ENCODE measurements at places on chromosomes 5 and 9.

GRCh38 chr5:160743027-160743426 lies 109.0 kb downstream of the ATP10B start:
- no peak for DNase-seq

GRCh38 chr5:180050121-180050940 lies 21.2 kb downstream of the RNF130 start:
- DNase-seq, result no peak

DNA sequence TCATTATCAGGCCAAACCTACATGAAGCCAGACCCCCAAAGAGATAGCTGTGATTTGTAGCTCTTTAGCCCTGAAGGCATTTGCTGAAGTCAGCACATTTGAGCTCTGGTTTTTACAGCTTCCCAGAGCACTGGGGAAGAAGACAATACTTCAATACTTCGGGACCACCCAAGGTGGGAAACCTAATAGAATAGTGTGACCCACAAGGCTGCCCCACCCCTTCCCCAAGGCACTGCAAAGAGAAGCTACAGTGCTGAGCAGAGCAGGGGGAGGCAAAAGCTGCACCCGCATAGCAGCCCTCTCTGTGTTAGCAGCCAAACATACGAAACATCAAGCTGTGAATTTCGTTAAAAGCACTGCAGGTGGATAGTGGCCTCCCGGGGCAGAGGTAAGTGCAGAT lies 87.3 kb downstream of the HSD17B3 start:
- no peak for DNase-seq

DNA sequence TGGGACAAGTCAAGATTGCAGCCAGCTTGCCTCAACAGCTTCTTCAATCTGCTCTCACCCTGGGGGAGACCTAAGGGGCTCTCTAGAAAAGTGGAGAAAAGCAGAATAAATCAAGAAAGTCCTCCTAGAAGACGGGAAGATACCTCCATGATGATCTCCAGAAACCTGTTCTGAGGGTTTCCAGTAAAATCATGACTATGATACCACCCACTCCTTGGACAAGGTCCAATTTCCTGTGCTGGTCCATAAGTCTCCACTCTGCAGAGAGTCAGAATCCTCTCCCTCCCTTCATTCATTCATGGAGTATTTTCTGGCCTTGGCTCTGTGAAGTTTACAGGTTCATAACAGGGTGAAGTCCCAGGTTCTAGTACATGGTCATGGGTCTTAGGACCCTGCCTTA lies 168.6 kb downstream of the SLC12A2 start:
- DNase-seq, result no peak

DNA sequence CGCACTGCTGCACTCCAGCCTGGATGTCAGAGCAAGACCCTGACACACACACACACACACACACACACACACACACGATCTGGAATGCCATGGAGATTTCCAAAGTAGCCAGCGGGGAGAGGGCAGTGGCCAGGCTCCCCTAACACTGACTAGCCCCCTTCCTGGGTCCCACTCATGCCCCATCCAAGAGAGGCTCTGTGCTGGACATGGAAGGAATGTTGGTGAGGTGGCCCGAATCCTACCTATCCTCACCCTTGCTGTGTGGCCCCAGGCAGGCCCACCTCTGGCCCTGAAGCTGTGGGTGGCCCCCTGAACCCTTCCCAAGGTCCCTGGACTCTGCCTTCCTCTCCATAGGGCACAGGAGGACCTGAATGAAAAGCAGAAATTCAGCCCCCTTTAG lies 7.3 kb downstream of the BRD3 start:
- DNase-seq, result no peak

- no peak for DNase-seq
These were observed 1072.3 kb downstream of the MAT2B start for GRCh38 chr5:164577742-164578141.

GRCh38 chr5:88765798-88766197 lies 117.2 kb downstream of the MEF2C start:
- DNase-seq, result no peak

- DNase-seq, result no peak
These were observed 5.7 kb downstream of the NAIF1 start for GRCh38 chr9:128061275-128061960.

DNA sequence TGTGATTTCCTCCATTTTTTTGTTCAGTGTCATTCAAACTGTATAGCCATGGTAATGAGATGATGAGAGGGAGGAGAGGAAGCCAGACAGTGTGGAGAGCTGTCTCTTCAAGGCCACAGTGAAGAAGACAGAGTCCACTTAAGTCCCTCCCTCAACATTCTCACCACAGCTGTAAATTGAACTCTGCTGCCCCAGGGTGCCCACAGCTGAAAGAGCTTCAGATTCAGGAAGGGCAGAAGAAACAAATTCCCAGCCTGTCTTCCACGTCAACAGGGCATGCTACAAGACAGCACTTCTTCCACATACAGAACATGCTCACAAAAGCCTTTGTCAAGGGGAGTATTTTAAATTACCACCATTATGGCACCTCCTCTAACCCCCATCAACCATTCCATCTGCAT lies 100.4 kb downstream of the KLHL3 start:
- no peak for DNase-seq

DNA sequence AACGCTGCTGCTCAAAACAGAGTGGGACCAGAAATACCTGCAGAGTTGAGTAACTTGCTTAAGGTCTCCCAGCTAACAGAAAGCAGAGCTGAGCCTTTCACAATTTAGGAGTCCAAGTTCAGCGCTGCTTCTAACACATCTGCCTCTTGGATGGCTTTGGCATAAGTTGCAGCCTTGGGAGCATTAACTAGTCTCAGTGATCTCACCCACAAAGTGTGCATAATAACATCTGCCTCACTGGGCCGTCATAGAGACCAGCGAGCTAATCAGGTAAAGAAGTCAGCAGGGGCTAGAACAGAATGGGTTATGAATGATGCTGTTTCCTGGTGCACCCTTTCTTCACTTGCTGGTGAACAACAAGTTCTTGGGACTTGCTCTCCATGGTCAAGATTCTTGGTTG lies 36.5 kb downstream of the WWC1 start:
- DNase-seq, result no peak

- DNase-seq, result no peak
These were observed 3.7 kb downstream of the CNTLN start for GRCh38 chr9:17138503-17138902.

DNA sequence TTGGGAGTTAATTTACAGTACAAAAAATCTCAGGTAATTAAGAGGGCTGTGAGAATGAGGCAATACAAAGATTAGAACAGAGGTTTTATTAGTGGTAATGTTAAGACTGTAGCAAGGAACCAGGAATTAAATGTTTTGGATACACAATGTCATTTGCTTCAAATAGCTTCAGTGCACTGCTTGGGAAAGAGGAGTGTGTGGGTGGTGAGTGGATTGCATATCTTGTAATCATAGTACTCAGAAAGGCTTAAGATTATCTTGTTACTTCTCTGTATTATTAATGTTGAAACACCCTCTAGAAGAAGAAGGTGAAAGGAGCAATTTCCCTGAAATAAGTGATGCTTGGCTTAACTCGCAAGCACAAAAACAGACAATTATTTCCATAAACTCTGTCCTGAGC lies 21.0 kb upstream of the TBCA start:
- no peak for DNase-seq

DNA sequence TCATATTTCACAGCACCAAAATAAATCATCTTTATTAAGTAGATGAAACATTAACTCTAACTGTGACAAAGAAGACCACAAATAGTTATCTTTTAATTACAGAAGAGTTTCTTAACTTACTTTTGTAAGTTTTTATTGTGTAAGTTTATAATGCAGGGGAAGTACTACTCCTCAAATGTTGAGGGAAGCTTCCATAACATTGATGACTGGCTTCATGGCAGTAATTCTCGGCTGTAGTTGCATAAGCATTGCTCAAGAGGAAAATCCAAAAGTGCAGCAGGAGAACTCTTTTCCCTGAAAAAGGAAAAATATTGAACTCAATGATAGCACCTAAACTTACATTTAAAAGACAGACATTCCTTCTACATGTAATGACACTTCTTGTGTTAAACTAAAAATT lies 4.6 kb downstream of the TSLP start:
- DNase-seq, result no peak

DNA sequence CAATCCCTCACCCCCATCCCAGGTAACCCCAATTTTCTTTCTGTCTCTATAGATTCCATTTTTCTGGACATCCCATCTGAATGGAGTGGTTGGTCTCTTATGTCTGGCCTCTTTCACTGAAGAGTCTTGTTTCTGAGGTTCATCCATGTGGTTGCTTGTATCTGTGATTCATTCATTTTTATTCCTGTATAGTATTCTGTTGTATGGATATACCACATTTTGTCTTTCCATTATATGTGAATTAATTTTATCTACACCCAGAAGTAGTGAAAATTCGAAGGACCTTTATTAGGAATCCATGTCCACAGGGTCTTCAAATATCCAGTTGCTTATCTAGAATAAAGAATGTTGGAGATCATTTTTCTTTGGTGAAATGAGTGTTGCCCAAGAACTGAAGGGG lies 207.6 kb upstream of the MSX2 start:
- DNase-seq, result no peak

GRCh38 chr9:91811024-91811909 lies 138.8 kb downstream of the ROR2 start:
- DNase-seq, result no peak

GRCh38 chr5:157168286-157168685 lies 2.2 kb upstream of the GARIN3 start:
- no peak for DNase-seq

- no peak for DNase-seq
These were observed 70.5 kb downstream of the FOCAD start for GRCh38 chr9:20754556-20754955.

DNA sequence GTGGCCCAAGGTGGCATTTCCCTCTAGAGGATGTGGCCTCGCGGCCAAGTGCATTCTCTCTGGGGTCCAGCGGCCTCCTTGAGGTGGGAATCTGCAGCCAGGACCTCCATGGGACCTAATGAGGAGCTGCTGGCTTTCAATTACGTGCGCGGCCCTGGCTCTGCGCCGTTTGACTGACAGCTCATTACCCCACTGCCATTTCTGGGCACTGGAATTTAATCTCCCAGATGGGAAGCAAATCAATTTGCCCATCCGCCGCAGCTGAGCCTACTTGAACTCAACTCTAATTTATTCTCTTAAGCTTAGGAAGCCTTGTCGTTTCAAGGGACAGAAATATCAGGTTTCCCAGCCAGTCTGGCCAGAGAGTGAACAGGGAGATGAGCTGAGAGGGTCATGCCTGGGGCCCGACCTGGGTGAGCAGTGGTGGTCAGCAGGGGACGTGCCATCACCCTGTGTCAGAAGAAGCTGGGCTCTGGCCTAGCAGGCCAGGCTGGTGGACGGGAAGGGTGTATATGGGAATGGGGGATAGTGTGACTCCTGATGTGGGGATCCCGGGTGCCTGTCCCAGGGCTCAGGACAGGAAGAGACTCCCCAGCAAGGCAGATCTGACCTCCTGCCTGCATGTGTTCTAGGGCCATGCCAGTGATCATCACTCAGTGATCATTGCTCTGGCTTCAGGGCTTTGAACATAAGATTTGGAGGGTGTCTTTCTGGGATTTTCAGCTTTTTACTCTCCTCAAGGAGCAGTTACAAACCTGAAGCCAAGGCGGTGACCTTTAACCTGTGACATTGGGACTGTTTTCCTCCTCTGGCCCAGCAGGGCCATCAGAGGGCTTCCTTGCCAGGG lies 69.7 kb downstream of the MACROH2A1 start:
- no peak for DNase-seq

DNA sequence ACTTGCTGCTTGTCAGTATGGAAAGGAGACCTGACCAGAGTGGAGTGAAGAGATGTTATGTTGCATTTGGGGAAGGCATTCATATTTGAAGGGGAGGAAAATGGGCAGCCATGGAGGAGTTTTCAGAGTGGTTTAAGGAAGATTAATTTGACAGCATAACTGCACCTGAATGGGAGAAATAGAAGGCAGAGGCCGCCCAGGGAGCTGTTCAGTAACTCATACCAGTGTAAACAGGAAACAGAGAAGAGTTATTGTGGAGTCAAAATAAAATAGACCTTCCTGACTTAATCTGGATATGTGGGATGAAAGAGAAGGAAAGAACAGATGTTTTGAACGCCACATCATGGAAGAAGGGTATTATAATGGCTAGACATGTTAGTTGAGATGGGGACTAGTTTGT lies 13.4 kb downstream of the SLC44A1 start:
- DNase-seq, result no peak

GRCh38 chr9:101509572-101509971 lies 24.1 kb upstream of the RNF20 start:
- DNase-seq, result no peak

DNA sequence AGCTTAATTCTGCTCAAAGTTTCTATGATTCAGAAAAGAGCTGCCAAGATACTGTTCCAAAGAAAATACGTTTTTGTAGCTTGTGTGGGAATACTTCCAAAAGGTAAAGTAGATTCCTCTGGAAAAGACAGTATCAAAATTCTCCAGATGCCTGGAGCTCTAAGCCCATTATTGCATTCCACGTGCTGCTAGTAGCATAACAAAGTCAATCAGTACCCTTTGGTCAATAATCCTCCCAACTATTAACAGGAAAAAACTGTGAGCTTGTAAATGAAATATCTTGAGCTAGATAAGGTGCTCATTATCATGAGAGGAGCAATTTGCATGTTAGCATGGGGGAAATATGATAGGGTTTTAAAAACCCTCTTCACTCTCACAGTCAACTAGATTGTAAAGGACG lies 229.5 kb upstream of the TYRP1 start:
- DNase-seq, result no peak

GRCh38 chr5:172973127-172973916 lies 10.2 kb upstream of the ATP6V0E1 start:
- no peak for DNase-seq

DNA sequence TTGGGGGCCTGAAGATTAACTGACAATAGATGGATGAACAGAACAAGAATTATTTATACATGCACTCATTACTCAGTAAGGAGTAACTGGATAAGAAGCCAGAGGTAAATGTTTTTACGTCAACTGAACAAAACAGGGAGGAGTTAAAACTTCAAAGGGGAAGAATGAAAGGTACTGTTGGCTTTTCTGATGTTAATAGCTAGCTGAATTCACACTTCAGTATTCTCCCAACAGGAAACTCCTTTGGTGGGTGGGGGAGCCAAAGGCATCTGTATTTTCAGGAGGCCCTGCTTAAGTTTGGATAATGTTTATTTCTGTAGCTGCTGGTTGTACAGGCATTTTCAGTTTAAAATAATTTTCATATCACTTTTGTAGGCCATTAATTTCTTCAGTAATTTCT lies 23.2 kb upstream of the RFK start:
- DNase-seq, result no peak
